Nasal cavity respiratory epithelium epithelial cell of viscerocranial mucosa (primary cell): ENCODE measurements at places on chromosomes 13 and 19. TPM values are rescaled to one million over a fixed set of nuclear protein-coding genes. Genes with fewer than 3 reads are reported as not detected.

The CGB2 gene
- total RNA-seq, result not detected in 2 replicates

The SHISA7 gene
- not detected in 2 replicates for total RNA-seq

The PCSK4 gene
- 0.68 and 1.2 TPM in 2 replicates for total RNA-seq

The LILRA1 gene
- total RNA-seq, result not detected in 2 replicates

The KLK3 gene
- not detected in 2 replicates for total RNA-seq

The LAIR1 gene
- total RNA-seq, result not detected in 2 replicates

The SLC1A6 gene
- under 0.01 TPM in 1 of 2 replicates, not detected in the other for total RNA-seq

The CEACAM16 gene
- total RNA-seq, result not detected in 2 replicates

The KLF1 gene
- under 0.01 TPM in 1 of 2 replicates, not detected in the other for total RNA-seq

The ZNF175 gene
- total RNA-seq, result 1.4 and 3.2 TPM in 2 replicates

The CYP4F3 gene
- total RNA-seq, result 1.0 and 1.4 TPM in 2 replicates

The ZNF552 gene
- 5.8 and 10.5 TPM in 2 replicates for total RNA-seq

The FUT3 gene
- 14.2 and 18.5 TPM in 2 replicates for total RNA-seq

The C19orf18 gene
- total RNA-seq, result 0.28 and 0.34 TPM in 2 replicates

The C13orf42 gene
- not detected in 2 replicates for total RNA-seq

The ZNF841 gene
- total RNA-seq, result 60.1 and 68.3 TPM in 2 replicates

The WDR88 gene
- total RNA-seq, result not detected in 2 replicates

The FSD1 gene
- total RNA-seq, result under 0.01 and 0.07 TPM in 2 replicates

The SSC5D gene
- 0.36 TPM in 1 of 2 replicates, not detected in the other for total RNA-seq

The TNNI3 gene
- total RNA-seq, result 0.21 and 0.34 TPM in 2 replicates

The COMMD6 gene
- total RNA-seq, result 29.0 and 52.4 TPM in 2 replicates

The FKBP8 gene
- total RNA-seq, result 163 and 204 TPM in 2 replicates

The DNAAF3 gene
- total RNA-seq, result 0.34 and 0.43 TPM in 2 replicates

The GSX1 gene
- total RNA-seq, result not detected in 2 replicates

The CYSLTR2 gene
- total RNA-seq, result not detected in 2 replicates

The VSIG10L gene
- total RNA-seq, result 0.68 and 1.6 TPM in 2 replicates

The ZFP82 gene
- 3.8 and 7.8 TPM in 2 replicates for total RNA-seq

The AMH gene
- 0.34 and 0.78 TPM in 2 replicates for total RNA-seq

The STOML3 gene
- total RNA-seq, result not detected in 2 replicates

The LRP3 gene
- total RNA-seq, result 5.1 and 31.2 TPM in 2 replicates

The RDH8 gene
- not detected in 2 replicates for total RNA-seq

The C1QTNF9 gene
- not detected in 2 replicates for total RNA-seq

The ANKRD27 gene
- 39.3 and 55.1 TPM in 2 replicates for total RNA-seq

The ZNF575 gene
- under 0.01 and 0.07 TPM in 2 replicates for total RNA-seq

The NAPSA gene
- total RNA-seq, result under 0.01 and 0.78 TPM in 2 replicates

The KCNK6 gene
- 28.5 and 28.7 TPM in 2 replicates for total RNA-seq

The NBEA gene
- total RNA-seq, result under 0.01 and 3.7 TPM in 2 replicates

The HAUS5 gene
- 3.1 and 4.6 TPM in 2 replicates for total RNA-seq

The FLT3LG gene
- total RNA-seq, result 0.34 and 1.00 TPM in 2 replicates

The IFI30 gene
- 28.7 and 36.9 TPM in 2 replicates for total RNA-seq

The MTUS2 gene
- under 0.01 TPM in 1 of 2 replicates, not detected in the other for total RNA-seq

The NDUFA3 gene
- total RNA-seq, result 7.9 and 16.9 TPM in 2 replicates

The SOX1 gene
- not detected in 2 replicates for total RNA-seq

The BST2 gene
- total RNA-seq, result 1.7 and 34.3 TPM in 2 replicates

The ZNF653 gene
- 4.3 and 4.8 TPM in 2 replicates for total RNA-seq

The DAND5 gene
- total RNA-seq, result 0.07 TPM in 1 of 2 replicates, not detected in the other

The UGGT2 gene
- total RNA-seq, result 30.4 and 49.0 TPM in 2 replicates

The SGCG gene
- 0.28 and 7.5 TPM in 2 replicates for total RNA-seq

The ADAMTSL5 gene
- 3.1 and 8.6 TPM in 2 replicates for total RNA-seq

The ZNF83 gene
- 97.4 and 173 TPM in 2 replicates for total RNA-seq

The RASIP1 gene
- 0.71 and 1.4 TPM in 2 replicates for total RNA-seq

The GPR183 gene
- total RNA-seq, result not detected in 2 replicates

The CYP2A7 gene
- total RNA-seq, result not detected in 2 replicates

The ARHGEF1 gene
- total RNA-seq, result 27.3 and 30.3 TPM in 2 replicates

The GPR4 gene
- total RNA-seq, result not detected in 2 replicates
